ENCODE measurements at places on chromosomes 5 and 9.

DNA sequence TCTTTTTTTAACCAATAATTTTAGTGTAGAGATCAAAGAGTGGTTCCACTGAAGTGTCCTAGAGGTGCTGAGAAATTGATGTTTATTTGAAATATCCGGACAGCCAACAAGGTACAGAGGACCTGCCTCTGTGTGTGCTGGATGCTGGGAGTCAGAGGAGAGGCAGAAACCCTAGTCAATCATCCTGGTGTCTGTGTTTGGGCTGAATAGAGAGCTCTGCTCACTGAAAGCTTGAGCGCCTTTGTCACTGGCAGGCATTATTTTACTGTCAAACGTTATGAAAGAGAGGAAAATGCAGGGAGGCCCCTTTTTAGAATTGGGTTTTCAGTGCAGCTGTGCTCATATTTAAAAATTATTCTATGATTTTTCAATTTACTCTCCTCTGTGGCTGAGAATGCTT lies 480.3 kb upstream of the TYRP1 start:
- DNase-seq: no peak

DNA sequence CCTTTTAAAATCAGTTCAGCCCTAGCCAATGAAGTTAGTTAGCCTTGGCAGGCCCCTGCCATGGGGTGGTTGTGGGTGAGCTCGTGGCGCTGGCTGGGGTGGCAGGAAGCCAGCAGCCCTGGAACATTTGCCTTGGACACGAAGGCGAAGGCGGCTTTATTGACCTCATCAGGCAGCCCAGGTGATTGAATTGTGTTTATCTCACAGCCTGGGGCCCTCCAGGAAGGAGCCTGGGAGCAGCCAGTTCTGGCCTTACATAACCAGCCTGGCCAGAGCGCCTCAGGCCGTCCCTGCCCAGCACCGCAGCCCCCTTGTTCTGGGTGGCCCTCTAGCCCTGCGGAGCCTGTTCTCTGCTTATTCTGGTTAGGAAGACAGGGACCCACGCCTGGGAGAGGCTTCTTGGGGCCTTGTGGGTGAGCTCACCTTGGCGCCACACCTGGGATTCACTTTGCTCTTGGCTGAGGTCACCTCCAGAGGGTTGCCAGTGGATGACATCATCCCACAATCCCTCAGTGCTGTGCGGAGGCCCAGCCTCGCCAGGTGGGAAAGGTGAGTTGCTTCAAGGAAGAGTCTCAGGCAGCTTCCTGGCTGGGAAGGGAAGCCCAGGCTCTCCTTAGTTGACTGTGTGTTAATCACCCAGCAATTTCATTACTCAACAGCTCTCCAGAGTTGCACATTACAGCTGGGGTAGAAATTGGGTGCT lies 54.4 kb upstream of the RPL26L1 start:
- no peak for DNase-seq

- no peak for DNase-seq
Measured at GRCh38 chr9:113231701-113232100, 10.4 kb downstream of the SLC31A1 start.

GRCh38 chr5:107607671-107608345 lies 62.9 kb downstream of the EFNA5 start:
- DNase-seq: no peak

- DNase-seq: no peak
Measured at GRCh38 chr9:37775216-37775919, 9.5 kb downstream of the EXOSC3 start.
